ENCODE measurements at places on chromosomes 16 and 17.

DNA sequence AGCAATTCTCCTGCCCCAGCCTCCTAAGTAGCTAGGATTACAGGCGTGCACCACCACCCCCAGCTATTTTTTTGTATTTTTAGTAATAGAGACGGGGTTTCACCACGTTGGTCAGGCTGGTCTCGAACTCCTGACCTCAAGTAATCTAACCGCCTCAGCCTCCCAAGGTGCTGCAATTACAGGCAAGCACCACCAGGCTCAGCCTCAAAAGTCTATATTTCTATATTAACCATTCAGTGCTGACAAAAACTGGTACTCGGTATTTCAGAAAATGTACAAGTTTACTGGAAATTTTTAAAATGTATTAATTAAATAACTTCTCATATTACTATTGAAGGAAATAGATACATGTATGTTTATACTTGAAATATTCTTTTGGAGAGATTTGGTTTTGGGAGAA is 1.4 kb upstream of the HEXD start:
- no peak for DNase-seq

DNA sequence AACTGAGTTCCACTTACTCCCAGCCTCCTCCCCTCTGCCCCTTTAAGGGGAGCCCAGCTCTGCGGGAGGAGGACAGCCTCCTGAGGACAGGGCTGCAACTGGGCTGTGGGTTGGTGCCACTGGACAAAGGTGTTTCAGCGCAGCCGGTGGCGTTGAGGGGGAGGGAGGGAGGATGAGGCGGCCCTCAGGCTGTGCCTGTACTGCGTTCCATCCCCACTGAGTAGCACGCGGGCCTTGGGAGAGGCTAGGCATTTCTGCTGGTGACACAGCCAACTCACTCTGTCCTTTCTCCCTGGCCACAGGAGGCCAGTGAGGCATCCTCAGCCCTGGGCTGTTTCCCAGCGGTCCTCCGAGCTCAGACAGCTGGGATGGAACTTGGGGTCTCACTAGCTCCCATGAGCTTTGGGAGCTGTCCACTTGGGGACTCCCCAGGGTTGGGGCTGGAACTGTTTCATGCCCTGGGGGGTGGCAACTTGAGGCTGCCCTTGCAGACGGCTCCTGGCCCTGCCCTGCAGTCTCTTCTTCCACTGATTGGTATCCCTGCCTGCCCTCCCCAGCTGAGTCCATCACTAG is 70.5 kb downstream of the MPRIP start:
- no peak for DNase-seq

DNA sequence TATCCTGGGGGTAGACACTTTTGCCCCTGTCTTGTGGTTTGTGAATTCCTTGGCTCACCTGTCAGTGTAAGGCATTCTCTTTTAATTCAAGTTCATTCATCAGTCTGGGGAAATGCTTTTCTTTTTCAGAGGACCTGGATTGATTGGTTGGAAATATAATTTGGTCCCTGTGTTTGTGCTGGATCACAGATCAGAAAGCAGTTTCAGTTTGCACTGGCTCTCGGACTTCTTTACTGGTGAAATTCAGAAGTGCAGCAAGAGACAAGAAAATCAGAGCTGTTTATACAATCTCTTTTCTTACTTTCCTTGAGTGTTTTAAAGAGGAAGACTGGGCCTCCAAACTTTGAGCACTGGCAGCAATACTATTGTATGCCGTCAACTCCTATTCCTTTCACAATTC is 161.8 kb upstream of the KCNJ16 start:
- DNase-seq = no peak

DNA sequence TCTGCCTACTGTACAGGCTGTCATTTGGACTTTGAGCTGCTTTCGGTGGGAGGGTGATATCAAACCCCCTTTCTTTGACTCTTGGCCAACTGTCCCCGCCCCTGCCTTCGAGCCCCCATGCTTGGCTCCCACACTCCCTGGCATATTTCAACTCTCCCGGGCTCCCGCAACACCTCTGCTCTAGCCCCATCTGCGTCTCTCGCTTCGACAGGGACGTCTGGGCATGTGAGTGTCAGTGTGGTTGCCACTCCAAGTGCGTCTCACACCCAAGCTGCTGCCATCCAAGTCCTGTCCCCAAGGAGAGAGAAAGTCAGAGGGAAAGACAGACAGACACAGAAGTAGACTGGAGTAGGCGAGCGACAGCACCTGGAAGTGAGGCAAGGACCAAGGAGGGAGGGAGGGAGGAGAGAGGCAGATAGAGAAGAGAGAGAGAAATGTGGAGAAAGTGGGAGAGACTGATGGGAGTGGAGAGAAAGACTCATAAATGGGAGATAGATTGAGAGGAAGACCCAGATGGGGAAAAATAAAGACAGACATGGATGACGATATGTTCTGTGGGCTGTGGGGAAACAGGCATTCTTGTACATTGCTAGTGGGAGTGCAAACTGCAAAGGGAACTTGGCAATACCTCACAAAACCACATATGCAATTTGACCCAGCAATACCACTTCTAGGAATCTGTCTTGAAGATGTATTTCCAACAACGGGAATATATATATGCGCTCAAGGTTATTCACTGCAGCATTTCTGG is 11.8 kb downstream of the STARD3 start:
- no peak for DNase-seq

- no peak for DNase-seq
Measured at GRCh38 chr17:9050801-9051401, 29.6 kb downstream of the NTN1 start.

GRCh38 chr16:66045626-66046025 is 320.9 kb upstream of the CDH5 start:
- DNase-seq = no peak

GRCh38 chr17:73939806-73940205 is 263.7 kb upstream of the RPL38 start:
- DNase-seq = no peak

- DNase-seq = no peak
Measured at GRCh38 chr17:4533523-4534504, 21.4 kb downstream of the MYBBP1A start.

GRCh38 chr16:79767421-79768275 is 167.1 kb upstream of the MAF start:
- DNase-seq = no peak

GRCh38 chr16:2056681-2057407 is 9.1 kb downstream of the TSC2 start:
- no peak for DNase-seq

- DNase-seq = no peak
Measured at GRCh38 chr17:58818654-58819053, 63.0 kb downstream of the PPM1E start.

DNA sequence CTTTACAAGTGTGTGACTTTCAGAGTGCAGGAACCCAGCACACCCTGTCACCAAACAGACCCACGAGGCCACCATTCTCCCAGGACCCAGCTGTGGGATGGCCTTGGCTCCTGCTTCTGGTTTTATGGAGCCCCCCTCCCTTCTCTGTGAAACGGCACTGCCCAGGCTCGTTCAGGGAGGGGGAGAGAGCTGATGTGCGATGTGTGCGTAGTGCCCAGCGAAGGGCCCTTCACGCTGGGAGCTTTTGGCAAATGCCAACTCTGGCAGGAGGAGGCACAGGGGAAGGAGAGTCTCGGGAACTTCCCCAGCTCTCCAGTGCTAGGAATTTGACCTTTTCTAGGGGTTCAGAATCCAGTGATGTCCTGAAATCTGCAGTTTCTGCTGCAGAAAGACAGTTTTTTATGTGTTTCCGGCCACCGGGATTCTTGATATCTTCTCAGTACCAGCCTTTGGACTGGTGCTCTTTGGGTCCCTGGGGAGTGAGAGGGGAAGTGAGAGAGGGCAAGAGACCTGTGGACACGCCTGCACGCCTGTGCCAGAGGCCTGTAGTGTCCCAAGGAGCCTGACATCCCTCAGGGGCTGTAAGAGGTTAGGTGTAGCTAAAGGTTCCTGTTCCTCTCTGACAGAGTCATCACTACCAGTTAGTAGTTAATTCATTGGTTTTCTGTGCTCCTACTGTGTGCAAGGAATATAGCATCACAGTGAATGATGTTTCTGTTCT is 45.1 kb downstream of the CMIP start:
- no peak for DNase-seq

GRCh38 chr16:61677776-61678175 is 358.5 kb downstream of the CDH8 start:
- DNase-seq = no peak

GRCh38 chr16:71726476-71727315 is 2.2 kb upstream of the PHLPP2 start:
- no peak for DNase-seq

GRCh38 chr16:73152386-73153125 is 104.6 kb upstream of the ZFHX3 start:
- DNase-seq = no peak

GRCh38 chr17:27597783-27598320 is 33.1 kb upstream of the LGALS9 start:
- no peak for DNase-seq

DNA sequence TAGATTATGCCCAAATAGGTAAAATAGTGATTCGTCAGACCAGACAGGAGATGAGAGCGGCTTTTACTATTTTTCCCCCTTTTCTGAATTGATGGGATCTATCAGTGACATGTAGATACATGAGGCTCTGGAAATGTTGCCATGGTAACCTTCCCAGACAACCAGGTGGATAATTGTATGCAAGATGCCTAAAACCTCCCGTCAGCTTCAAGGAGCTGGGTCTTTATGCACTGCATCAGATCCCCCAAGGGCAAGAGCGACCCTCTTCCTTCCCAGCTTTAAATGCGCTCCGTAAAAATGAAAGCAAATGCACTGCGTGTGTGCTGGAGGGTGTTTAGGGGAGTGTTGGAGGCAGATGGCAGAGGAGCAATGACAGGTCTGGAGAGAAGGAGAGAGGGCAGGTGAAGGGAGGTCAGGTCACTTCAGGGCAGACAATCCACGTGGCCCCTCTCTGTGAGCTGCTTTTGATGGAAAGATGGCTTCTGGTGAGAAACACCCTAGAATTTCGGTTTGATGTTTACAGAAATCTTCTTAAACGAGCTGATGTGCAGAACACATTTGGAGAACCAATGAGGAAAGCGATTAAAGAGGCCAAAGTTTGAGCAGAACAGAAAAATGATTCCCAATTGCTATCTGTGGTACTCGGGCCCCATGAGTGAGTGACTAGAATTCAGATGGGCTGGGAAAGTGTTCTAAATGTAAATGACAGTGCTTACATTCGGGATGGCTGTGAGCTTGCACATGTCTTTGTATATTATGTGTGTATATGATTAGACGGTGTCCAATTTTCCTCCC is 461.7 kb upstream of the HSBP1 start:
- DNase-seq = no peak

DNA sequence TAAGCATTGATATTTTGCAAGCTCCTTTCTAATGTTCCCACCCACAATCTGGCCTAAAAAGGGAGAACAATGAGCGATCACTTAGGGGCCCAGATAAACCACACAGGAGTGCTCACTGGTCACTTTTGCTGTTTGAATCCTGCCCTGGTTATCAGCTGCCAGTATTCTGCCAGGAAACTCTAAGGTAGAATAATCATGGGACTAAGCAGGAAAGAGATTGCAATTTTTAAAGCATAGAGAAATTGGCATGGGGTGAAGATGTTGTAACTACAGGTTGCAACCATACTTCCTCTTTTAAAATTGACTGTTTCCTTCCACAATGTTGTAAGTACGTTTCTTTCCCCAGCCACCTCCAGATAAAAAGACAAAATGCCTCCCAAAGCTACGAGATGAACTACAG is 251.2 kb upstream of the CDH11 start:
- no peak for DNase-seq

GRCh38 chr17:42460371-42460770 is 1.7 kb downstream of the ATP6V0A1 start:
- no peak for DNase-seq

- no peak for DNase-seq
Measured at GRCh38 chr17:1095090-1095852, 84.5 kb downstream of the ABR start.

DNA sequence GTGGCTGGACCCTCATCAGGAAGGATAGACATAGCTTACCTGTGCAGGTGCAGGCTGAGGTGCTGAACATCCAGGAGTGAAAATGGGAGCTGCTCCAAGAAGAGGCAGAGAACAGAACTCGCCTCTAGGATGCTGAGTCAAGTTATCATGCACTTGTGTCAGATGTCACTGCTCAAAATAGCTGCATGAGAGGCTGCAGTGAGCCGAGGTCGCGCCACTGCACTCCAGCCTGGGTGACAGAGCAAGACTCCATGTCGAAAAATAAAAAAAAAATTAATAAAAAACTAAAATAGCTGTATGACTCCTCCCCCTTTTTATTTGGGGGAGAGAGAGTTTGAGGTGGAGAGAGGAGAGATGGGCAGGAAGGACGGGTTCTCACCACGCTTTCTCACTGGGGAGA is 148.8 kb downstream of the FOXL1 start:
- no peak for DNase-seq

GRCh38 chr17:62737513-62737912 is 70.6 kb downstream of the MARCHF10 start:
- DNase-seq = no peak

GRCh38 chr17:63196772-63197335 is 230.8 kb downstream of the TANC2 start:
- no peak for DNase-seq

DNA sequence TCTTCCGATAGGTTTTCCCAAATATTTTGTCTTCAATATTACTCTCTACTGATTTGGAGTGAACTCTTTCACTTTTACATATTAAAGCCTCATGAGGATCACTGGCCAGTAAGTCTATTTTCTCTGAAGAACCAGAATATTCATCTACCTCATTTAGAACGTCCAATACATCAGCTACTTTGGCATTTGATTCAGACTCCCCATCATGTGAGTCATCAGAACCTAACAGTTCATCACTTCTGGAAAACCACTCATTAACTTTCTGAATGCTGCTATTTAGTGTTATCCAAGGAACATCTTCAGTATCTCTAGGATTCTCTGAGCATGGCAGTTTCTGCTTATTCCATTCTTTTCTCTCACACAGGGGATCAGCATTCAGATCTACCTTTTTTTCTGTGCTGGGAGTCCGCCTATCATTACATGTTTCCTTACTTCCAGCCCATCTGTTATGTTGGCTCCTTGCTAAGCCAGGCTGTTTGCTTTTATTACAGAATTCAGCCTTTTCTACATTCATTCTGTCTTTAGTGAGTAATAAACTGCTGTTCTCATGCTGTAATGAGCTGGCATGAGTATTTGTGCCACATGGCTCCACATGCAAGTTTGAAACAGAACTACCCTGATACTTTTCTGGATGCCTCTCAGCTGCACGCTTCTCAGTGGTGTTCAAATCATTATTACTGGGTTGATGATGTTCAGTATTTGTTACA is 30.9 kb downstream of the BRCA1 start:
- DNase-seq = no peak

DNA sequence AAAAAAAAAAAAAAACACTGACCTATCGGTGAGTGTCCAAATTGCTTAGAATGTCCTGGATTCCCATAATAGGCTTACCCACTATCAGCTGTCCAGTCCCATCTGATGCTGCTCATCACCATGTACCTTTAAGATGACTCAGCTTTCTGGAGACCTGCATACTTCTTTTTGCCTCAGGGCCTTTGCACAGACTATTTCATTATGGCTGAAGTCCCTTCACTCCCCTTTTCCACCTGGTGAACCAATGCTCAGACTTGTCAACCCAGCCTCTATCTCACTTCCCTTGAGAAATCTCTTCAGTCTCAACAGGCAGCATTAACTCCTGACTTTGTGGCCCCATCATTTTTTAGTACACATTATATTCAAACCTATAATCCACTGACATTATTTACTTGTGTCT is 29.7 kb upstream of the NUDT7 start:
- no peak for DNase-seq

Measured in GM18507 (cell line).